ENCODE measurements at places on chromosomes 5 and 9. TPM values are rescaled to one million over a fixed set of nuclear protein-coding genes. Genes with fewer than 3 reads are reported as not detected.

DNA sequence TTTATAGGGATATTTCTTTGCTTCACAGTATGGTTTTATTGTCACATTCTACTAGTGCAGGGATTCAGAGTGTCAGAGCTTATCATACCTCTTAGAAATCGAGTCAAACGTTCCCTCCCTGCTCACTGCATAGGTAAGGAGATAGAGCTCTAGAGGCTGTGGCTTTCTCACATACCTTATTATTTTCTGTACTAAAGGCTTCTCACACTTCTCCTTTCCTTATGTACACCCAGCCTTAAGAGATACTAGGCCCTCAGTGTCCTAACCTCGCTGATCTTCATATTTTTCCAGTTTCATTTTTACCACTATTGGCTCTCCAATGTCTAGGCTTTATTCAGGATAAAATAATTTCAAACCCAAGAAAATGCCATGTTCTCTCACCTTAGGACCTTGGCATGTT is 297.3 kb upstream of the RIOK2 start:
- no peak for DNase-seq

DNA sequence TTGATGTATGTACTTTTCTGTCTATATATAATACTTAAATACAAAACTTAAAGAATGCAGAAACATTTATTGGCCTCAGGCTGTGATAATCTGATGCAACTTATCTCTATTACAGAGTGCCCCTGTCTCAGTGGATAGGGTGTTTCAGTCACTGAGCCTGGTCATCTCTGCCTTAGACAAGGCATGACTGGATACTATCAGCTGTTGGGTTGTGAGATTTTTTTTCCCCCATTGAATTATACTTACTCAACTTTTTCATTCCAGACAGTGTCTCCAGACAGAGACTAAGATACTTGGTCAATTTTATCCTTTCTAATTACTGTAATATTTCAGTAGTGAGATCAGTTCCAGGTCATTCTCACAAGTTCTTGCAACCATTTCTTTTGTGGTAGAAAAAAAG is 26.7 kb downstream of the XRCC4 start:
- no peak for DNase-seq

GRCh38 chr5:9782826-9783560 is 152.8 kb upstream of the TAS2R1 start:
- no peak for DNase-seq

The CCDC171 gene
- total RNA-seq, result 1.2 TPM

The CNTNAP3B gene
- 9.2 TPM for total RNA-seq

GRCh38 chr5:107459605-107460004 is 211.1 kb downstream of the EFNA5 start:
- DNase-seq, result no peak

- DNase-seq, result no peak
Measured at GRCh38 chr9:133472277-133472645, 6.6 kb downstream of the SLC2A6 start.

DNA sequence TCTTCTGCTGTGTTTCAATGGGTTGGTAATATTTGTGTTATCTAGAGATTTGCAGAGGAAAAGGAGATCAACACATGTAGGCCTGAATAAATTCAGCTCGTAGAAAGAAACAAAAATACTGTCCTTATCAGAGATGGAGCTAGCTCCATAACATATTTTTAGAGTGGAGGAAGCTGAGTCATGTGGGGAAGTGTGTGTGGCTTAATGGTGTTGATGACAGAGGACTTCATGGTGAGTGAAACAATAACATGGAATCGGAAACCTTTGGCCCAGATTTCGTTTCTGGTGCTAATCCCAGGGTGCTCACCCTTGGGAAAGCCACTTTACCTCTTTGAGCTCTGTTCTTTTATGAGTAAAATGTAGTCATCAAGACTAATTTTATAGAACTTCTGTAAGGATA is 825.0 kb downstream of the TLR4 start:
- DNase-seq, result no peak

GRCh38 chr5:140186267-140186671 is 11.3 kb downstream of the CYSTM1 start:
- no peak for DNase-seq

- DNase-seq, result no peak
Measured at GRCh38 chr5:133675376-133676154, 63.2 kb upstream of the FSTL4 start.

The HTR1A gene
- not detected for total RNA-seq

DNA sequence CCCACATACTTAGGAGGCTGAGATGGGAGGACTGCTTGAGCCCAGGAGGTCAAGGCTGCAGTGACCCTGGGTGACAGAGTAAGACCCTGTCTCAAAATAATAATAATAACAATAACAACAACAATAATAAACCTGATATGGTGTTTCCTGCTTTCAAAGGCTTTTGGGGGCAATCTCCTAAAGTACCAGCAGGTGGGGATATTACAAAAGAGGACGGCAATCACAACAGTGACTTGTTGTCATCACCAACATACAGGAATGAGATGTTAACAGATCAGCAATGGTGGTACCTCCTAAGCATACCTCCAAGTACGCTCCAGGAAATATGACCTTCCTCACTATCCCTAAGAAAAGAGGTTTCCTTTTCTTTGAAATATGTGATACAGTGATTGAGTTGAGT is 91.1 kb upstream of the RNF180 start:
- no peak for DNase-seq

GRCh38 chr5:124537107-124537506 is 209.3 kb downstream of the ZNF608 start:
- DNase-seq, result no peak
